ENCODE measurements at places on chromosomes 7 and 10.

DNA sequence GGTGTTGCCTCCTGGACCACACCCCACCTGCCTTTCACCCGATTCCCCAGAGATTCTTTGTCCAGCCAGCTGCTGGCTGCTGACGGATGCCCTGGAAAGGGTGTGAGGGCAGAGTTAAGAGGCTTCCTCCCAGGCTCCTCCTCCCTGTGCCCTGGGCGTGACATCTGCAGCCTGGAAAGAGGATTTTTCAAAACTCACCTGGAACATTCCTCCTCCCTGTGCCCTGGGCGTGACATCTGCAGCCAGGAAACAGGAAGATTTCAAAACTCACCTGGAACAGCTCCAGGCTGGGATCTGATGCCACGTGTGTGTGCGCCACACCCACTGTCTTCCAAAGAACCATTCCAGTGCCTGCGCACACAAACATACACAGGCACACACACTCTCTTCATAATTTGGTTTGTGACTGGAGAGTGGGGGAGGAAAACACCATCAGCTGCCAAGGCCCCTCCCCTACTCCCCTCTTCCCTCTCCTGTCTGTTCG is 5.2 kb downstream of the MARVELD1 start:
- DNase-seq, result peak; percentile 44

- DNase-seq, result no peak
Measured at GRCh38 chr10:29637537-29637936, 2.8 kb upstream of the SVIL start.

DNA sequence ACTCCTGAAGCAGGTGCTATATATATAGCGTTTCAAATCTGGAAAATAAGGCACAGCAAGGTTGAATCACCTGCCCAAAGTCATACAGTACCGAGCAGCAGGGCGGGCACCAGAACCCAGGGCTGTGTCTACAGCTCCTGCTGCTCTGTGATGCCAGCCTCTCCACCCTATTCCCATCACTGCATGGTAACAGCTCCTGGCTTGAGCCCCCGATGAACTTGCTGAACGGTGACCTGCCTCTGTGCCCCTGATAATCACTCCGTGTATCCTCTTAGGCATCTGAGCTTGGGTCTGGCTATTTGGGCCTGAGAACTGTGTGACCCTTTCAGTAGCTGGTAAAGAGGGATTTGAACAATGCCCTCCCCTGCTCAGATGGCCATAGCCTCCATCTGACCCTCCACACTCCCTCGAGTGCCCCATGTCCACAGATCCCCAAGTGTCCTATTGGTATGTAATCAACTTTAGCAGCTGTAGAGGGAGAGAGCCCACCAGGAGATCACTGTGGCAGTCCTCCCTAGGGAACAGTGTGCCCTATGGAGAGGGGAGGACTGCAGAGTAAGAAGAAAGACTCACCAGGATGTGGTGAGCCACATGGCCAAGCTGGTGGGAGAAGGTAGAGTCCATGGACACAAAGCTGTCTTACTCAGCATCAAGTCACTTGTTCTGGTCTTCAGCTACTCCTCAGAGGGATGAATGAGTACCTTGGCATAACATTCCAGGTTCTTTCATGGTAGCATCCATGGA is 1.1 kb upstream of the ARHGAP22 start:
- DNase-seq, result no peak

DNA sequence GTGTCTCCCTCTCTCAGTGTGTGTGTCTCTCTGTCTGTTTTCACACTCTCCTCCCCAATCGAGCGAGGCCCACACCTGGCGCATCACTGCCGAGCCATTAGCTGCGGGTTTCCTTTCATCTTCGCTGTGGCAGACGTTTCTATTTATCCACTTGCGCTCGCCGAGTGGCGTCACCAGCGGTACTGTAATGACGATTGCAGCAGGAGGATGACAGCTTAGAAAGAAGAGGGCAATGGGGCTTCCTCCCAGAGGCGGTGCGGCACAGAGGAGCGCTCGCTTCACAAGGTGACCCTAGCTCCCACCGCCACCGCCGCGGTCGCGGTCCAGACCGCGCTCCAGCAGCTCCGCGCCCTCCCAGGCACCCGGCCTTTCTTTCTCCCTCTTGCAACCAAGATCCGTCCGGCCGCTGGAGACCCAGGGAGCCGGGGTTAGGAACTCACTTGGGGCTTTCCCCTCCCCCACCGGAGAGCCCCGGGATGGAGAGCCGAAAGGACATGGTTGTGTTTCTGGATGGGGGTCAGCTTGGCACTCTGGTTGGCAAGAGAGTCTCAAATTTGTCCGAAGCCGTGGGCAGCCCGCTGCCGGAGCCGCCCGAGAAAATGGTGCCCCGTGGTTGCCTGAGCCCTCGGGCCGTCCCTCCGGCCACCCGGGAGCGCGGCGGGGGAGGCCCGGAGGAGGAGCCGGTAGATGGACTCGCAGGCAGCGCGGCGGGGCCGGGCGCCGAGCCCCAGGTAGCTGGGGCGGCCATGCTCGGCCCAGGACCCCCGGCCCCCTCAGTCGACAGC is at the start of gene EVX1:
TSS of gene EVX1 (plus strand) at position 248 of the 785 bp plus-strand sequence. CDS start at position 477, 229 bp downstream.
- no peak for DNase-seq

GRCh38 chr7:69363136-69363535 is 235.1 kb upstream of the AUTS2 start:
- DNase-seq, result no peak

DNA sequence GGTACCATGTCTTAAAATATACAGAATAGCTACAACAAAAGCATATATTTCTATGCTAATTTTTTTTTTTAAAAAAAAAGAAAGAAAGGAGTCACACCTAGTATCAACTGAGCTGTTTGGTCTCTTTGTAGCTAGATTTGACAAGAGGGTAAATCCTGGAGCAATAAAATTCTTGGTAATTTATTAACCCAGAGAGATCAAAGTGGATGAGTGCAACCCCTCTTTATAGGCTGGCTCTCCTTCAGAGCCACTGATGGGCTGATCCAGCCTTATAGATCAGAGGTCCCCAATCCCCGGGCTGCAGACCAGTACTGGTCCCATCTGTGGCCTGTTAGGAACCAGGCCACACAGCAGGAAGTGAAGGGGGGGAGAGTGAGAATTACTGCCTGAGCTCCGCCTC is 19.8 kb upstream of the MRLN start:
- no peak for DNase-seq

DNA sequence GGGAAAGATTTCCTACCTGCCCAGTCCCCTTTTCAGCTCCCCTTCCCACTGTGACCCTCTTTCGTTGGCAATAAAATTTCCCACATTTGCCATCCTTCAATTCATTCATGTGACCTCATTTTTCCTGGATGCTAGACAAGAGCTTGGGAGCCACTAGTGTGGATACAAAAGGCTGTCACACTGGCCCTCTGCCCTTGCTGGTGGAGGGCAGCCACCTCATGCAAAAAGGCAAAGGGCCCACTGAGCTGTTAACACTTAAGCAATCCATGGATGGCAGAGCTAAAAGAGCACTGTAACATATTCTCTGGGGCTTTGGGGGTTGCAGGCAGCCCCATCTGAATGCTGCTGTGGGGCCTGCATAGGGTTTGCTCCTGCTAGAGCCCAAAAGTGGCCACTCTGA is 315.1 kb downstream of the NEBL start:
- DNase-seq, result no peak
